ENCODE measurements at places on chromosomes 3 and 15.

DNA sequence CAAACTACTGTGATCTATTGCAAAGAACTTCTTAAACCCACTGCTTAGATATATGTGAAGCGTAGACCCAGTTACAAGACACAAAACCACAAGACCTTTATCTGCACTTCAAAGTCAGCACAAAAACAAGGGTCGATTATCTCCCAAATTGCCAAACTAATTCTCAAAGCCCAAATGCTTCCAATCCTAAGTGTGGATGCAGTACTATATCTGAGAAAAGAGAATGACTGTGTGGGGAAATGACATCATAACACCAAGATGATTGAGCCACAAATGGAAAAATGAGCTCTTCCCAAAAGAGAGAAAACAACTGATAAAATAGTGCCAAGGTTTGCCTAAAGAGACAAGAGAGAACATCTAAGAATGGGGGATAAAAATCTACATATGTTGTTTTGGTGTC, 86.2 kb downstream of the MEIS2 start:
- no peak for DNase-seq

DNA sequence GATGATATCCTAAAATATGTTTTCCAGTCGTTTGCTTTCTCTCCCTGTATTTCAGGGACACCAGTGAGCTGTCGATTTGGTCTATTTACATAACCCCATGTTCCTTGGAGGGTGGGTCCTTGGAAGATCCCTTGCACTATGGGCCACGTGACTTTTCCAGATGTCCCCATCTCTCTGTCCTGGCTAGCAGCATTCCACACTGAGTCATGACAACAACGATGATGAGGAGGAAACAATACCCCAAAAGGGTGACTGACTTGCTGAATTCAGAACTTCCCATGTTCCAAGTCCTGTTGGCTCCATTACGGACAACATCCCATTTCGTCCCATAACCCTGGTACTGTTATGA, 134.3 kb downstream of the NSMCE3 start:
- DNase-seq: no peak

GRCh38 chr3:25897019-25897418, 107.1 kb downstream of the OXSM start:
- no peak for DNase-seq

GRCh38 chr15:99845009-99845408, 111.8 kb upstream of the LYSMD4 start:
- DNase-seq: no peak

DNA sequence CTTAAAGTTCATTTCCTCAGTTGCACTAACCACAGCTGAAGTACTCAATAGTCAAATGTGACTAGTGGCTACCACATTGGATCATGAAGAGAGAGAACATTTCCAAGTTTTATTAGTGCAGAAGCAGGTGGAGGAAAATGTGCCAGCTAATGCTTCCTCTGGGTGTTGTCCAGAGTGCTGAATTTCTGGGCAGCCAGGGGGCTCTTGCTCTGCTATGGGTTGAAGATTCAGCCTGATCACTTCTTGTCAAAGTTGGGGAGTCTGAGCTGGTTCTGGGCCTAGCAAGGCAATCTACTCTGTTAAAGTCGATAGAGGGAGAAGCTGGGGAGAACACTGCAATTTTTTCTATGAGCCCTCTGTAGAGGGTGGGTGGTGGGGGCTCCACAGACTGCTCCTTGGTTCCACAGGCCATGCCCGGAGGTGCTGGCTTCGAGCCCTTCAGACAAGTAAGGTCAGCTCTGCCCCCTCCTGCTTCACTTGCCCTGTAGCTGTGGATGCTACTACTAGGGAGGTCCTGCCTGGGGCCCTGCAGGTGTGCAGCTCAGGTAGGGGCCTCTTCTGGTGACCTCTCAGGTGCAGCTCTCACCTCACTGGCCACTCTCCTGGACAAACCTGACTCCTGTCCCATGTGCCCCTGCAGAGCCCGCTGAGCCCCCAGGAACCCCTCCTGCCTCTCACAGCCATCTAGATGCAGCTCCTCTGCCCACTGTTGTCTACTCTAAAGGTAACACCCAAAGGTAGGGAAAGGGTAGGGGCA, 8.2 kb downstream of the ALG3 start:
- DNase-seq: no peak

- DNase-seq: no peak
Measured at GRCh38 chr15:60000824-60001609, 3.1 kb upstream of the FOXB1 start.

DNA sequence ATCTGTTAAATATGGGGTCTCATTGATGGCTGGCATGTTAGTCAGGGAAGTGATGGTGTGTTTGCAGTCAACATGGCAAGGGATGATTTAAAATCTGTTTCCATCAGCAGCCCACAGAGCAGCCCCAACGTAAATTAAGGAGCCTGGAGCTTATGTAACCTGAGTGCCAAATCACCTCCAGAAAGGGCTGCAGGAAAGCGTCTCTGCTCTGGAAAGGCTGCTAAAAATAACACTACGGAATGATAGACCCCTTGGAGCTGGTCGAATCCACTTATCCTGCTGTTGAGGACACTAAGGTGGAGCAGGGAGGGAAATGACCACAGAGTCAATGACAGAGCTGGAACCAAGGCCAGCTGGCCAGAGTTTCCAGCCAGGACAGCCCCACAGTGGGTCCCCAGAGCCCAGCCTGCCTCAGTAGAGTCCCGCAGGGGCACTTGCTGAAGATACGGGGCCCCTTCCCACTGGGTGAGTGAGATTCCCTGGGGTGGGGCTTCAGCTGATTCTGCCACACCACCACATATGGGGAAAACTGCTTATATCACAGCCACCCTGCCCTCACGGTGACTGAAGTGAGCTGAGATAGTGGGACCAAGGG, 63.5 kb downstream of the EPHB1 start:
- no peak for DNase-seq

DNA sequence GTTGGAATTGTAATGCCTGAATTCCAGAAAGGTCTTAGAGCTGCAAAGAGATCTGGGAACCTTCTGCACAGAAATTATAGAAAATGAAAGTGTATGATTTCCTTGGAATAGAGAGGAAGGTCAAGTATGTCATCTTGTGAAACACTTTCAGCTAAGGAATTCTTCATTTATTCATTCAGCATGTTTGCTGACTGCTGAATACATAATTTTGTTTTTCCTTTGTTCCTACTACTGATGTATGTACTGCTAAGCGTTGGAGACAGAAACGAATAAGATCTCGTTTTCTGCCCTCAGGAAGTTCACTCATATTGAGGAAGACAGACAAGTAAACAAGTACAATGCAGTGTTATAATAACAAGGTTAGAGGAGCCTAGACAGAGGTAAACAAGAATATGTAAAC, 14.3 kb upstream of the IL20RB start:
- no peak for DNase-seq

GRCh38 chr3:195441051-195441450, 1.8 kb downstream of the ACAP2 start:
- no peak for DNase-seq

DNA sequence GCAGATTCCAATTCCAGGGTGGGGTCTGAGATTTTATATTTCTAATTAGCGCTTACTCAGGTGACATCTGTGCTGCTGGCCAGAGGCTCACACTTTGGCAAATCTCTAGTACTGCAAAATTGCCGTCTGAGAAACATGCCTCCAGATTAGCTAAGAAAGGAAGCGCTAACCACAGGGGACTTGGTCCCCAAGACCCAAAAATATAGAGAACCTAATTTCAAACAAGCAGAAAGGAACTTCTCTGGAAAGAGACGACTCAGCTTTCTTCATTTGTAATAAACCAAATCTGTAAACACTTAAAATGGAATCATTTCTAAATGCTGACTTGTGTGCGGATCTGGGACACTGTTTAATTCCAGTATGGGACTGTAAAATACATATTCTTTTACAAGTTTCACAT, 55.7 kb downstream of the B3GNT5 start:
- DNase-seq: no peak

DNA sequence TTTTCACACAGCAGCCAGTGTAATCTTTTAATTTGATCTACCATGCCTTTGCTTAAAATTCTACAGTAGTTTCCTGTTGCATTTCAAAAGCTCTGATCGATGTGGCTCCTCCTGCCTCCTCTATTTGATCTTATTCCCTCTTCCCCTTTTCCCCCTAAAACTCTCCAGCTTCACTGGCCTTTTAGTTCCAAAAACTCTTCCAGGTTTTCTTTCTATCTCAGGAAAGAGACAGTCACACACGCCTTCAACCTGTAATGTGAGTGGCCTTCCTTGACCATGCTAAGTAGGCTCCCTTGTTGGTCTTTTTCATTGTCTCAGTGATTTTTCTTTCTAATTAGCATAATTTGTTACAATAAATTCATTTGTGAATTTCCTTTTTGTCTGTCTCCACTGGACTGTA, 985 bp downstream of the TEX9 start:
- DNase-seq: no peak

DNA sequence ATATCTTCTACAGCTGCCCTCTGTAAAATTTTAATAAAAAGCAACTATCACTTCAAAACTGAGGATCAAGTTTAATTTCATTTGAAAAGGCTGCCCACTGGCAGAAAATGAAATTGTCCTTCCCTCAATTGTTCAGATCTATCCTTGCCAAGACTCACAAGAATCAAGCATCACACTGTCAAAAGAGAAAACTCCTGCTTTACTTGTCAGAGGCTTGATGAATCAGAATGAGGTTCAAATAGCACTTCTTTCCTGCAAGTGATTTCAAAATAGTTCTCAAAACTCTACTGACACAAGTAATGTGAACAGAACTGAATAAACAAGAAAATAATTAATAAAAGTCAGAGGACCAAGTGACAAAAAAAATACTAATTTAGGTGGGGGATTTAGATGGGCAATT, 70.6 kb downstream of the GOLIM4 start:
- DNase-seq: no peak

DNA sequence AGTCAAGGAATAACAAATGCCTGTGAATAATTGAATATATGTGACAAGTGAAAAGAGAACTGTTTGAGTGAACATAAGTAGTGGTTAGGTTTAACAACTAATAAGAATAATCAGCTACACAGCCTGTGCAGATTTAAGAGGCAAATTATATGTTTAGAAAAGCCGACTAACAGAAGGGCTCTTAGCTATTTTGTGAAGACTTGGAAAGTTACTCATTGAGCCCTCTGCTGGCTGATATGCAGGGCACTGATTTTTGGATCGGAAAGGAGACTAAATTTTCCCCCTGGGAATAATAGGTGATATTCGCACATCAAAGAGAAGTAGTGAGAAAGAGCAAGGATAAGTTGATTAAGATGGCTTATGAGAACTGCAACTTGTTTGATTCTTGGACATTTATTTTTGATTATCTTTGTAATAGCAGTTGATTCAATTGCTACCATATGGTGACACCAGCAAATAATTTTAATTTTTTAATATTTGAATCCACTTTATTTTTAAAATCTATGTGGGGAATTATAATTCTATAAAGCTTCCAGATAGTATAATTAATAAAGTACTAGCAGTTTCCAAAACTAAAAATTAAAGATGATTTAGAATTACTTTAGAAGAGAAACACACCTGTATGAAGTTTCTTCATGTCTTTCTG, 156.2 kb downstream of the NLGN1 start:
- peak; percentile 2 for DNase-seq

DNA sequence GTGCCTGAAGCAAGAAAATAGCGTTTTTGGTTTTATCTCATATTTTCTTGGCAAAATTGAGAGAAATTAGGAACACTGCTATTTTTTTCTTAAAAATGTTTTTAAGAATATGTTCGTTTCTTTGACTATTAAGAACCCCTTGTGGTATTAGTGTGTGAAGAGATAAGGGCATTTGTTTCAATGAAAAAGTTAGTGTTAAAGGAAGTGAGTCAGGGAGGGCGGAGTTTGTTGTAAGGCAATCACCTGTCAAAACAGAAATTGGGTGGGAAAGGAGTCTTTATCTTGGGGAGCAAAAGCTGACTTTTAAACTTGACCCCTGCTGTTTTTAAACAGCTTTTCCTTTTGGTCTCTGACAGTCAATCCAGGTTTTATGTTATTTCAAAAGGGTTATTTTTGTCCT, 4.2 kb downstream of the RAP2B start:
- DNase-seq: no peak

GRCh38 chr3:29324180-29324651, 43.3 kb downstream of the RBMS3 start:
- DNase-seq: peak; percentile 6

DNA sequence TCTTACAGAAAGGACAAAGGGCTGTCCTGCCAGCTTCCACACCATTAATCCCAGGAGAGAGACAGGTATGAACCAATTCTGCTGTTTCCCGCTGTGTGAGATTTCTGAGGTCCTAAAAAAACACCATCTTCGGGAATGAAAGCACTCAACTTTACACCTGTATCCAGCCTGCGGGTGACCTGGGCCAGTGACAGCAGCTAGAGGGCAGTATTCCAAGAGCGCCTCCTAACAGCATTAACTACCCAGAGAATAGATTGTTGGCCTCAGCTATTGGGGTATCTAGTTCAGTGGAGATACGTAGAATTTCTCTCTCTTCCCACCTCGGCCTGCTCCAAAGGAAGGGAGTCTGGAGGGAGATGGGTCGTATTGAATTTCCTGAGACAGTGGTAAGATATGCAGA, 55.1 kb downstream of the WDR76 start:
- DNase-seq: no peak

Data from small intestine (tissue), 16 donors.